Stimulated activated CD8-positive, alpha-beta memory T cell treated with anti-CD3 and anti-CD28 coated beads, Interleukin-15, amount 100 ng/mL, for 4 hours (primary cell): ENCODE measurements at places on chromosomes 2 and 18.

- no peak for DNase-seq
Measured at GRCh38 chr2:21251216-21251980, 127.6 kb downstream of the TDRD15 start.

GRCh38 chr2:45705233-45705632 lies 53.8 kb downstream of the PRKCE start:
- DNase-seq, result no peak

GRCh38 chr2:3253913-3254441 lies 123.6 kb downstream of the EIPR1 start:
- DNase-seq, result no peak

DNA sequence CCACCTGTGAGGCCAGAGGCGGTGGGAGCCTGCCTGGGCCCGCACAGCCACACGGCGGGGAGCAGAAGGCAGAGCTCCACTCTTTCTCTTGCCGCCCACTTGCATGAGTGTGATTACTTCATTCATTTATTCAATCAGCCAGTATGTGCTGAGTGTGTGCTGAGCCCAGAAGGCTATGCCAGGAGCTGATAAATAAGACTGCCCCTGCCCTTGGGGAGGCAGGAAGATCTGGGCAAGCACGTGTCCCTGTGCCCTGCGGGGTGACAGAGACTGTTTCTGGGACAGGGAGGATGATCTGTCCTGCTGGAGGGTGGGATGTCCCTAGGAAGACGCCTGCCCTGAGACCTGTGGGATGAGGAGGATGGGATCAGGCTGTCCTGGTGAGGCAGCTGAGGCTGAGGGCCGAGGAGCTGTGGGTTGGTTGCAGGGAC lies 250.8 kb downstream of the DYSF start:
- DNase-seq, result no peak

DNA sequence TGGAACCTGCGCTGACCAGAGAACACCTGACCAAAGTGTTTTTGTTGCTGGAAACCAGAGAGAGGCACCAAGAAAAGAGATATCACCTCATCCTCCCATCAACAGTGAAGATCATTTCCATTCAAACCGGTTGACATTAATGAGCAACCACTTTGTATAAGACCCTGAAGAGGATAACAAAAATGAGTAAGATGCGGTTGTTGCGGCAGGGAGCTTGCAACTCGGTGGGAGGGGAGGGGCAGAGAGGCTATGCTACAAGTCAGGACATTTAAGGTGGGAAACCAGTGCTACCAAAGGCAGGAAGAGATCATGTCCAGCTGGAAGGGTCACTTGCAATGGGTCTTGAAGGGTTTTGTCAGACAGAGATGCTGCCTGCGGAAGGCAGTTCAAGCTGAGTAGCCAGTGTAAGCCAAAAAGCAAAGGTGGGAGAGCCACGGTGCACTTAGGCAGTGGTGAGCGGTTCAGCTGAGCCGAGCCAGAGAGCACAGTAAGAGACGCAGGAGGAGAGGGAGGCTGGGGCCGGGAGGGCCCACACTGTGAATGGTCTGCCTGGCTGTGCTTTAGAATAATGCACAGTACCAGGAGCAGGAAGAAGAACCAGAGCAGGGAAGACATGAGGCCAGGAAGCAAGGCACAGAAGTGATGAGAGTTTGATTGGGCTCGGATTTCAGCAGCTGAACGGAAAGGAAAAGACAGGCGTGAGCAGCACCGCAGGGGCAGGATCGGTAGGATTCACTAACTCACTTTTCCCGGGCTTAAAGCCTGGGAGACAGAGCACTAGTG lies 24.4 kb upstream of the DTNB start:
- DNase-seq, result no peak

GRCh38 chr2:8737571-8738175 lies 55.8 kb downstream of the ID2 start:
- no peak for DNase-seq

DNA sequence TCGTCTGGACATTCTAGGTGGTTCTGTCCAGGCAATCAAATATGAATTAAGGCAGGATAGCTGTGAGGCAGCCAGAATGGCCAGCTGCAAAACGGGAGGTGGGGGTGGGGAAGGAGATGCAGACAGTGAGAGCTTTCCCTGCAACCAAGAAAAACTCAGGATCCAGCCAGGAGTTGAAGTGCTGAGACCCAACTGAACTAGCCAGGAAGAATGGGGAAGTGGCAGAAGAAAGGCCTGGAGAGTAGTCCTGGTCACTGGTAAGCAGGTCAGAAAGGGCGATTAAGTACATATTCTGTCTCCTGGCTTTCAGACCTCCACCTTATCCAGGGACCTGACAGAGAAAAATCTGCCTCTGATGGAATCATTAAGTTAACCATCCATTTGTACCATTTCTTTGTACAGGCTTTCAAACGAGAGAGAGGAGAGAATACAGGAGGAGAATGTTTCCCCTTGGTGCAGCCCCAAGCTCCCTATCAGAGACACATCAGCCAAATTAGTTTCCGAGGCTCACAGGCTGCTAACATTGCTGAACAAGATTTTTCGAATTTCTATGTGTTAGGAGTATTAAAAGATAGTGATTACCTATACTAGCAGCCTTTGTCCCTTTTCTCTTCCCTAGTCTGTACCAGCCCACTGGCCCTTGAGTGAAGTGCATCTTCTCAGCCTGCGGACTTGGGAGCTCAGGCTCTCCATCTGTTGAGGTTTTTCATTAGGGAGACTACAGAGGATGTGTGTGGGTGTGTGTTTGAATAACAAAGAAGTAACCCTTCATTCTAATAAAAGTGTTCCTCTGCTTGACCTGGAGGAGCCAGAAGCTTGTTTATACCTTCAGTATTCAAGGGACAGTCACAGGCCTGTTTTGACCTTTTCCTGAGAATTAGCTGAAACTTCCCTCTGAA lies 12.5 kb upstream of the HOXD1 start:
- no peak for DNase-seq
